T-helper 9 cell (primary cell): ENCODE measurements at places on chromosomes 7 and 10.

GRCh38 chr7:70520611-70521010, 611.3 kb upstream of the GALNT17 start:
- no peak for DNase-seq

- no peak for DNase-seq
Measured at GRCh38 chr7:113880559-113880958, 38.2 kb downstream of the PPP1R3A start.

DNA sequence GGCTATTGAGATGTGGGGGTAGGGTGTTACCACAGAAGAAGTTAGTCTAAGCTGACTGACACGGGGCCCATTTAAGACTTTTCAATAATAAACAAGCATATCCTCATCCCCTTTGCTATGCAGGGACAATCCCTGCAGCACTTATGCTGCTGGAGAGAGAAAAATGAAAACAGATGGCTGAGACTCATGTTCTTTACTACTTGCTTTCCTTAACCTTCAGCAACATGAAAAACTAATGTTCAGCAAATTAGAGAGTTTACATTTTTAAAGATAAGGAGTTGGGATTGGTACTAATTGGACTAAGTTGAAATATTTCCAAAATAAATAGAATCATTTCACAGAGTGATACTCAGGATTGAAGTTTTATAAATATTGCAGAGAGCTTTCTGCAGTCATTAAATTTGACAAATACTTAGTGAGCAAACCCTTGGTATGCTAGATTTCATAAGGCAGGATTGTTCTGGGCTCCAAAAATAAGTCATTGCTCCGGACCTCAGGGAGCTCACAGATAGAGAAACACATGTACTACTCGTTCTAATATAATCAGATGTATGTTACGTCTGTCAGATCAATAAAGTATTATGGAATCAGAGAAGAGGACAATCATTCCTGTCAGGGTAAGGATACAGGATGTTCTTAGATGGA, 147.1 kb upstream of the LRRN3 start:
- DNase-seq = no peak

DNA sequence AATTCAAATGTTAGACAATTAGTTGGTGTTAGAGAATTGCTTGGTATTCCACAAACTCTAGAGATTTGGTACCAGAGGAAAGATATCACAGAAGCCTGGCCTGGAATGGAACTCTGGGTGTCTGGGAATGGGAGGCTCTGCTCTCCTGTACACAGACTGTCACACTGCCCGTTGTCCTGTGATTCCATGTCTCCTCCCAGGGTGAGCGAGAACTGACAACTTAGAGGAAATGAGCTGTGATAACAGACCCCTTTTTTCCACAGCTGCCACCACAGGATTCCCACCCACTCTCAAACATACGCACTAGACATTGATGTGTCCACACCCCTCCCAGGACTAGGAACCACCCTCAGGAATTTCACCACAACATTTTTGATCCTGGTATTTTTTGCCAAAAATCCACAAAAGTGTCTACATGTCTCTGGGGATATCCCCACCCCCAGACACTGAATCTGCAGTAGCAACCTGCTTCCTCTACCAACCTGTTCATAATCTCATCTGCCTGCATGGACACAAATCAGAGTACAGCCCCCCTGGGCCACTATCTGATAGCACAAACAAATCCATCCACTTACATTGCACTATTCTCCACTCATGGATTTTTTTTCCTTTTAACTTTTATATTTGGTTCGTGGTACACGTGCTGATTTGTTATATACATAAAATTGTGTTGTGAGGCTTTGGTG, 4.7 kb downstream of the ZNF273 start:
- no peak for DNase-seq

GRCh38 chr7:90624225-90624911, 28.2 kb downstream of the CDK14 start:
- no peak for DNase-seq

DNA sequence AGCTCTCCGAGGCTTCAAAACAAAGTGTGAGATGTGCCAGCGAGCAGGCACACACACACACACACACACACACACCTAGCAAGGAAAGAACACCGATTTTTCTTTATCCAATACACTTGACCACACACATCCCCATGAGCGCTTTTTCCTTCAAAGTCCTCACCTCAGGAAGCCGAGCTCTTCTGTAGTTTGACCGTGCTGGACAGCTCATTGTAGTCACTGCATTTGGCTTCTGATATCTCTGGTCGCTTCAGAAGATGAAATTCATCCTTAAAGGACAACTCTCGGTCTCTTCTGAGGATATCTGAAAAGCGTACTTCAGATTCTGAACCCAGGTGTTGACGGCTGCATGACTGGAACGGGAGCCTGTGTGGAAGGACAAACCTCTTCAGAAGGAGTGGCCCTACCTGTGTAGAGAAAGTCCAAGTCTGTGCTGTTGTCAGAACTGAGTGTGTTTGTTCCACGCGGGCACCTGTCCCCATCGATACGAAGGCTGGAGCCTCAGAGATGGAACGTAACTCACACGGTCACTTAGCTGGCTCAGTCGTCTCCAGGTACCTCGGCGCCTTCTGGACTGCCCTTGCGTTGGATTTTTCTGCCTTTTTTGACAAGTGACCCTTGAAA, 28.1 kb upstream of the SHH start:
- no peak for DNase-seq

- no peak for DNase-seq
Measured at GRCh38 chr10:79445977-79446757, 743 bp upstream of the ZCCHC24 start.

GRCh38 chr10:71765176-71765904, 8.0 kb downstream of the VSIR start:
- DNase-seq = no peak

GRCh38 chr7:43761938-43762692, 3.6 kb downstream of the BLVRA start:
- DNase-seq = no peak

DNA sequence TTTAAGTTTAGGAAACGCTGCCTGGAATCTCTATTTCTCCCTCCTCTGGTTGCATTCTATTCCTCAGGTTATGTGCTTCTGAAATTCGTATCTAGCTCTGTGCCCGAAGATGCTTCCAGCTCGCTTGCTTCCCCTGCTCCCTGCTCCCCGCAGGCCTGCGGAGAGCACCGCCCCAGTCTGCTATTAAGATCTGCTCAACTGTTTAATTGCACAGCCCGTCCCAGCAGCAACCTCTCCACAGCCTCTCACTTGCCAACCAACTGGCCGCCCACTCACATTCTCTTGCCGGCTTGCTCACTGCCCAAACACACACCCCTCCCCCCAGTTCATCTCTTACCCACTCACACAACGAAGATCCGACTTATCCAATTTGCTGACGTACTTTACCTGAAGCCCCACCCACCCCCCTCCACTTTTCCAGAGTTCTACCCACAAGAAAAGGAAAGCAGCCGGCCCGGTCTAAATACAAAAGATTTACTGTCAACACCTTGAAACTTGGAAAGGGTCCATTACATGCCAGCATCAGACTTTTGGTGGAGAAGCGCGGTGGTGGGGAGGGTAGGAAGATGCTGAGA, 167.3 kb upstream of the KLF14 start:
- no peak for DNase-seq

DNA sequence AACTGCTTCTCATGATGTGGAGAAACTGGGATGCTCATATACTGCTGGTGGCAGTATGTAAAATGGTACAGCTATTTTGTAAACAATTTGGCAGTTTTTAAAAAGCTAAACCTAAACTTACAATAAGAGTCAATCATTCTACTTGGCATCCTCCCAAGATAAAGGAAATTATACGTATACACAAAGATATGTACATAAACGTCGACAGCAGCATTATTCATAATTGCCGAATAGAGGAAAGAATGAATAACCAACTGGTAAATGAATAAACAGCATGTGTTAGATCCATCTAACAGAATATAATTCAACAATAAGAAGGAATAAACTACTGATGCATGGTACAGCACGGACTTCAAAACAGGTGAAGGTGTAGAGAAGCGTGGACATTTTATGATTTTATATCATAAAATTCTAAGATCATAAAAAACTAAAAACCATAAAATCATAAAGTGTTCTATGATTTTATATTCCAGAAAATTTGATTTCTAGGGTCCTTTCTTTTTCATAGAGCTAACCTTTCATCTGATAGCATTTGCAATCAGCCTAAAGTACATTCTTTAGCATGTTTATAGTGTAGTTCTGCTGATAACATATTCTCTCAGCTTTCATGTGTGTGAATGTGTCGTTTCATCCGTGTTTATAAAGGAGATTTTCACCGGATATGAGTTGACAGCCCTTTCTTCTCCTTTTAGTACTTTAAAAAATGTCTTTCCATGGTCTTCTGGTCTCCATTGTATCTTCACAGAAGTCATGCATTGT, 261.5 kb downstream of the DIP2C start:
- DNase-seq = no peak

- no peak for DNase-seq
Measured at GRCh38 chr7:73995821-73996511, 32.0 kb upstream of the ELN start.

- DNase-seq = no peak
Measured at GRCh38 chr7:38187794-38188440, 9.9 kb downstream of the STARD3NL start.

GRCh38 chr10:13218878-13219277, 15.3 kb downstream of the UCMA start:
- no peak for DNase-seq

GRCh38 chr7:98357751-98358161, 43.1 kb downstream of the BAIAP2L1 start:
- DNase-seq = no peak

GRCh38 chr7:50660040-50660829, 95.0 kb upstream of the DDC start:
- peak; percentile 23 for DNase-seq

- DNase-seq = no peak
Measured at GRCh38 chr7:115319541-115319940, 397.6 kb downstream of the MDFIC start.

- no peak for DNase-seq
Measured at GRCh38 chr10:4081685-4082111, 296.7 kb upstream of the KLF6 start.

GRCh38 chr10:5565671-5566581, 41.2 kb downstream of the CALML3 start:
- DNase-seq = no peak

GRCh38 chr10:112565434-112566053, 118.5 kb downstream of the VTI1A start:
- no peak for DNase-seq

GRCh38 chr10:113030453-113030852, 80.4 kb downstream of the TCF7L2 start:
- DNase-seq = no peak

DNA sequence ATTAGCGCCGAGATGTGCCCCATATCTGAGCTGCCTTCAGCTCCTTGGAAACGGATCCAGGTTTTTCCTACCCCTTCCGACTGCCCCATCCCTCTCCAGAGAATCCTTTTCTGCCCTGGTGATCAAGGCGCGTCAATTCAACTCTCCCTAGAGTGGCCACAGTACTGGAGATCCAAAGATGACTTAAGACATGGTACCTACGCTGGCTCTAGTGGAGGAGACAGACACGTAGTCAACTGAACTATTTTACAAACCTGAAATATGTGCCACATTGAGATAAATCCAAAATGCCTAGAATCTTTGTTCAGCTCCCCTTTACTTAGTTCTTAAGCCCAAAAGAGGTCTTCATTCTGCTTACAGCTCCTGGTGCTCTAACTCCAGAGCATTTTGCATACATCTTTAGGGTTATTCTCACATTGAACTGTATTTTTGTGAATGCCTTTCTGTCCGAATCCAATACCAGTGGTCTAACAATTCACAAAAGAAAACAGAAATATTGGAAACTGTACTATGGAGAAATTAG, 444 bp upstream of the TNPO3 start:
- DNase-seq = no peak

- no peak for DNase-seq
Measured at GRCh38 chr10:19194866-19195265, 146.3 kb downstream of the MALRD1 start.

DNA sequence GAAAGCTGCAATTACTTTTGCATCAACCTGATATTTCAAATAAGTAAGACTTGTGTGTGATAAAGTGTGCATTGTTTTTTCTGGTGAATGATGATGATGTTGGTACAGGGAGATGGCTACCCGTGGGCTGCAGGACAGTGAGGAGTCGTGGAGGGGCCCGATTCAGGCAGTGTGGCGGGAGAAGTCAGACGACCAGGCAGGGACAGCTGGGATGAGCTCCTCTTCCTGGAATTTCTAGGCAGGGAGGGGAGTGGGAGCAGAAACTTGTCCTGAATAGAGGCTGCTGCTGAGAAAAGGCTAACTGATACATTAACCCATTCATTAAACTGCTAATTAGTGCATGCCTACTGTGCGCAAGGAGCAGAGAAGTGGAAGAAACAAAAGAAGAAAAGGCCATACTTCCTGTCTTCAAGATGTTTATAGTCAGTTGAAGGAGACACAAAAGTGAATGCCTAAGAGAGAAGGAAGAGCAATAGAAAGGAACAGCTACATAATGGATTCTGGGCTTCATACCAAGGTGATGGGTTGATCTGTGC, 9.3 kb upstream of the GATAD1 start:
- no peak for DNase-seq

- no peak for DNase-seq
Measured at GRCh38 chr7:104059103-104059502, 69.6 kb upstream of the RELN start.

GRCh38 chr10:11678074-11678793, 63.9 kb upstream of the ECHDC3 start:
- DNase-seq = no peak

GRCh38 chr7:80183900-80184685, 49.5 kb downstream of the GNAI1 start:
- DNase-seq = no peak

DNA sequence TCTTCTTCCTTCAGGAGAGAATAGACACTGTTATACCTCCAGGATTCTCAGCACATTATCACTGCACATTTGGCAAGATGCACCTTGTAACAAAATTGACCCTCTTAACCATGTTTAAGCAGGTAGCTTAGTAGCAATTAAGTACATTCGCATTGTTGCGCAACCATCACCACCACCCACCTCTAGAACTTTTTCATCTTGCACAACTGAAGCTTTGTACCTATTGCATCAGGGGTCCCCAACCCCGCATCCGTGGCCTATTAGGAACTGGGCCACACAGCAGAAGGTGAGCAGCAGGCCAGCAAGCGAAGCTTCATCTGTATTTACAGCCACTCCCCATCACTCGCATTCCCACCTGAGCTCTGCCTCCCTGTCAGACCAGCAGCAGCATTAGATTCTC, 29.9 kb upstream of the SMURF1 start:
- no peak for DNase-seq
